ENCODE measurements at places on chromosomes 16 and 17. TPM values are rescaled to one million over a fixed set of nuclear protein-coding genes. Genes with fewer than 3 reads are reported as not detected.

KRT9 gene
- total RNA-seq, result not detected

MT4 gene
- total RNA-seq, result not detected

OR3A3 gene
- not detected for total RNA-seq

DNA sequence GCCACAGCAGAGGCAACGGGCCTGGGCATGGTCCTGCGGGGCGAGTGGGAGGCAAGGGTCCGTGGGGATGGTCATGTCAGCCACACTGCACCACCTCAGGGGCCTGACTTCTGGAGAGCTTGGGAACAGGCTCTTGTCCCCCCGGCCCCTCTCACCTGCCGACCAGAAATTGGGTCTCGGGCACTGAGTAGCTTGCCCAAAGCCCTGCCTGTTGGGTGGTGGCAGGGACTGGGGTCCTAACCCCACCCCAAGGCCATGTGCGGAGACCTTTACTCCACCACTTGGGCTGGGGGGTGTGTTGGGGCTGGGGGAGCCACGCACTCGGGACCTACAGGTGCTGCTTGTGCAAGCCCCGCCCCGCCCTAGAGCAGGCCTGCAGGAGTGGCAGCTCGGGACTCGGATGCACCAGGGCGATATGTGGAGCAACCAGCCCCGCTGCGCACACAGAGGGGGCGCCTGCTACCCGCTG, 24.2 kb upstream of the CHMP6 start:
- DNase-seq, result no peak

DNA sequence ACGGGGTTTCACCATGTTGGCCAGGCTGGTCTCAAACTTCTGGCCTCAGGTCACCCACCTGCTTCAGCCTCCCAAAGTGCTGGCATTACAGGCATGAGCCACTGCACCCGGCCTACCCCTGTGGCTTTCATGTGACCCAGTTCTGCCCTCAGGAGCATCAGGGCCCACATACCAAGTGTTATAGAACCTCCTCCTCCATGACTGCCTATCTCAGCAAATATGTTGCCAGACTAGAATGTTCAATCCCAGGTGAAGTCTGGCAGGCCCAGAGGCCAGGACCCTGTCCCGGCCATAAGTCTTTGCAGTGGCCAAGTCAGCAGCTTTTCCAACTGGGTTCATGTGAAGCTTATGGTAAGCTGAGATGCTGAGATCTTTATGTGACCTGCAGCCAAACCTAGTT, 9.8 kb upstream of the SMPD3 start:
- no peak for DNase-seq

DNA sequence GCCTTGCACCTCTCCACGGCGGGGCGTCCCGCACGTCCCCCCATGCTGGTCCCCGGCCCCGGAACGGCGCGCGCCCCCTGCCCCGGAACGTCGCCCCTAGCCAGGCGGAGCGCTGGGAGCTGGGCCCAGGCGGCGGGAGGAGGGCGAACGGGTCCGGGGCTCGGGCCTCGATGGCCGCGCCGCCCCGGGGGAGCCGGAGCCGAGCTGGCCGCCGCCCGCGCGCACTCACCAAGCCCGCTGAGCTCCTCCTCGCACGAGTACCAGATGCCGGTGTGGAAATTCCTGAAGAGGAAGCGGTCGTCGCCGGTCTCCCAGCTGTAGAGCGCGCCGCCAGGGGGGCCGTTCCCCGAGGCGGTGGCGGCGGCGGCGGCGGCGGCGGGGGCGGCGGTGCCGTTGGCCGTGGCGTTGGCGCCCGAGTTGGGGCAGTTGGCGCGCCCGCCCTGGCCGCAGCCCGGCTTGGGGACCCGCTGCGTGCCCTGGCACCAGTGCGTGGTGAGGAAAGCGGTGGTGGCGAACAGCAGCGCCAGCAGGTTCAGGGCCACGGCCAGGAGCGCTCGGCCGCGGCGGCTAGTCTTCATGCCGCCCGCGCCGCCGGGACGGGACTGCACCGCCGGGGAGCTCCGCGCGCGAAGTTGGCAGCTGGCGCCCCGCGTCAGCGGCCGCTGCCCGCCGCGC, 530 bp downstream of the GSG1L start:
- DNase-seq, result no peak

DNA sequence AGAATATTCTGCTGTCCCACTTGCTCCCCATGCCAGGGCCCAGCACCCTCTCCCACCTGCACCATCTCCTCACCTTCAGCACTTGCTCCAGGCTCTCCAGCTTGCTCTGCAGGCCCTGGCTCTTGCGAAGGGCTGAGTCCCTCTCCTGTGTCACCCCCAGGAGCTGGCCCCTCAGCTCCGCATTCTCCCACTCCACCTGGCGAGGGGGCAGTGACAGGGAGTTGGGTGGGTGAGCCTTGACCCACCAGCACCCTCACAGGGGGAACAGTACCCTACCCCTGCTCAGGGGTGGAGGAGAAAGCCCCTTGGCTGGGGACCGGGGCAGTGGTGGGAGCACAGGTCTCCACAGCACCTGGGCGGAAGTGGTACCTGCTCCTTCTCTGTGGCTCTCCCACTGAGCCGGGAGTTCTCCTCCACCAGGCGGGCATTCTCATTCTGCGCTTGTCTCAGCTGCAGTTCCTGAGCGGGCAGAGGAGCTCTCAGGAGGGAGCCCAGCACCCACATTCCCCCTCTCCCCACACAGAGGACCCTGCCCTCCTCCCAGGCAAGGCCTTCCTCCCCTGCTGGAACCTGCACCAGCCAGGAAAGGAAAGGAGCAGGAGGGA, 5.9 kb downstream of the TSPOAP1 start:
- no peak for DNase-seq

- no peak for DNase-seq
Observed at GRCh38 chr17:31415004-31415454, 23.6 kb downstream of the RAB11FIP4 start.

DNA sequence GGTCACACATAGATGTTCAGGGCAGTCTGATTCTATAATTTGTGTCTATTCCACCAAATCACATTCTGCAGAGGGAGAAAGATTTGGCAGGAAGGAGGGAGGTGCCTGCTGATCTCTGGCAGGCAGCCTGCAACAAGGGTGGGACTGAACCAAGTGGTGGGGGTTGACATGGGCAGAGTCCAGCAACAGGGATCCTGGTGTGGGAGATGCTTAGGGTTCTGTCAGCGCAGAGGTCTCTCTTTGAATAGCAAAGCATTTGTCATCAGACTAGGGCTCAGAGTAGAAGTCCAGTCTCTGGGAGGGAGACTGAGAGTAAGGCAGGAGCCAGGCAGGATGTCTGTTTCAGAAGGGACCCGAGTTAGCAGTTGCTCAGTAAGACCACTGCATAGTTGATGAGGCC, 94.6 kb downstream of the UTP18 start:
- no peak for DNase-seq

CLEC10A gene
- total RNA-seq, result 20.6 TPM

- no peak for DNase-seq
Observed at GRCh38 chr16:19389246-19389645, 28.4 kb upstream of the TMC5 start.

MT1E gene
- total RNA-seq, result 410 TPM

GRCh38 chr17:77485089-77485833, 344.5 kb downstream of the SEC14L1 start:
- DNase-seq, result no peak

DNA sequence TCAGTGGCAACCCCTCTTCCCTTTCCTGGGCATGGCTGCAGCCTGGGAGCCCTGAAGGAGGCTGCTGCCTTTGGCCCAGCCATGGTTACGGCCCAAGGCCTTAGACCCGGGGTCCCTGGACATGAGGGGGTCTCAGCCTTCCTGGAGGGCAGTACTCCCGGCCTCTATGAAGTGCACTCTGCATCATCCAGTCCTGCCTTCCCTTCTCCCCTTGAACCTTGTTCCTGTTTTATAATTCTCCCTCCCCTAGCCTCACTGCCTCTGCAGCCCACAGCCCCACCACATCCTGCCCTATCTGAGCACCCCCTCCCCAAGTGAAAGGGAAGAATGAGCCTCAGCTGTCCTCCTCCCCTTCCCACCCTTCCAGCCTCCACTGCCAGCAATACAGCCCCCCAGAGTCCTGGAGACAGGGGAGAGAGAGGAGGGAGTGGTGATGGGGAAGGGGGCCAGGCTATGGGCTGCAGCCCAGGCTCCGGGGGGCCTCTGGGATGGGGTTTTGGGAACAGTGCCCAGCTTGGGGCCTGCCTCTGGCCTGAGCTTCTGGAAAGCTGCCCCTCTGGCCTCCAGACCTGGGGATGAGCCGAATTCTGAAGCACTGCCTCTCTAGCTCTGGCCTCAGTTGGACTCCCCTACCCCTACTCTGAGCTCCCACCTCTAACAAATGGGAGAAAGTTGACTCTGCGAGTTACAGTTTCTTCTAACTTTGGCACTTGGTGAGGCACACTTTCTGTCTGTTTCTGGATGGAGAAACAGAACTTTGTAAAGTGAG, 7.6 kb downstream of the CCR7 start:
- peak; percentile 87 for DNase-seq

DNA sequence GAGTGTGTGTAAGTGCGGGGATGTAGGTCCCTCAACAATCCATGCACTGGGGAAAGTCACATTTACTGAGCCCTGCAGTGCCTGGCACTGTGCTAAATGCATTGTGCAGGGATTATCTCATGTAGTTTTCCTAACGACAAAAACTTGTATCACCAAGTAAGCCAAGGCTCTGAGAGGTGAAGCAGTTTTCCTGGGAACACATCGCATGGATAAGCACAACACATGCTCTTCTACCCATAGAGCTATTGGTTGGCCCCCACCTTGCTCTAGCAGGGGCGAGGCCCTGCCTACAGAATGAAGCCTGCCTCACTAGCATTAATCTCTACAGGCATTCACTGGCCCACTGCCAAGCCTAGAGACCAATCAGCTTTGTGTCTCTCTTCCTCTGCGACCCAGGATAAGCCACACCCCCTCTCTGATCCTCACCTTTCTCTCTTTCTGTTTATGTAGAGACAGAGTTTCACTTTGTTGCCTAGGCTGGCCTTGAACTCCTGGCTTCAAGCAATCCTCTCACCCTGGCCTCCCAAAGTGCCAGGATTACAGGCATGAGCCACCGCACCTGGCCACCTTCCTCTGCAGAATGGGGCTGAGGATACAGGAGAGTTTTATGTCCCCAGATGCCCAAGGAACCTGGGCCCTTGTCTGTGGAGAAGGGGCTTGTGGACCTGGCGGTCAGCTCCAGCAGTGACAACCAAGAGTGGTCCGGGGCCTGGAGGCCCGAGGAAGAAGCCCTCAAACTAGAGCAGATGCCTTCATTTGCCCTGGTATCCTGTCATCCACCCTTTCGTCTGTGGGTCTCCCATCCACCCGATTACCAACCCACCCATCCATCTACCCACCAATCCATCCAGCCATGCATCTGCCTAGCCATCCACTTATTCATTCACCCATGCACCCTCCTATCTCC, 12.8 kb downstream of the CDH16 start:
- DNase-seq, result no peak

CD300C gene
- 4.1 TPM for total RNA-seq

DNA sequence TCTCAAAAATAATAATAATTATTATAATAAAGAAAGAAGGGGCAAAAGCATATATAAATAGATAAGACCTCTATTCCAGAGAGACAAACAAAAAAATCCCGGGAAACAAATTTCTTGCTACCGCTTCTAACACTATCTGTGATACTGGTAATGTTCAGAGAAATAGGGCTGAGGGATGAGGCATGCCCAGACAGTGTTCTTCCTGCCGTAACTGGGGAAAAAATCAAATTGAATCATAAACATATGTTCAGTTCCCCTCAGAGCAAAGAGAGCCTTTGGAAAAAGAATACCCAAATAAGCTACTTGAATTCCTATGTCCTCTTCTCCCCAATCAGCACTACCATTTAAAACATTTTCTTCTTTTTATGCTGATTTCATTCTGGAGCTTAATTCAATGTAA, 688.0 kb downstream of the KCNJ2 start:
- no peak for DNase-seq

DNA sequence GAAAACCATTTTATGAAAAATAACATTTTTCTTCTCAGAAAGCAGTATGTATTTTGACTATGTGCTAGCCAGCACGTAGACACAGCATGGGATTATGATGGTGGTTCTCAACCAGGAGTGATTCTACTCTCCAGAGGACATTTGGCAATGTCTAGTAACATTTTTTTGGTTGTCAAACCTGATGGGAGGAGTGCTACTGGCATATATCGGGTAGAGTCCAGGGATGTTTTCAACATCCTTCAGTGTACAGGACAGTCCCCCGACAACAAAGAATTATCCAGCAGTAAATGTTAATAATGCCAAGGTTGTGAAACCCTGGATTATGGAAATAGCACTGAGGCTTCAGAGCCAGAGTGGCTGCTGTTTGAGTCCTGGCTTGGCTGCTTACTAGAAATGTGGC, 27.7 kb downstream of the AP2B1 start:
- DNase-seq, result no peak

GRCh38 chr17:72604518-72604917, 483.7 kb downstream of the SOX9 start:
- DNase-seq, result no peak

PIK3R6 gene
- 1.6 TPM for total RNA-seq

DNA sequence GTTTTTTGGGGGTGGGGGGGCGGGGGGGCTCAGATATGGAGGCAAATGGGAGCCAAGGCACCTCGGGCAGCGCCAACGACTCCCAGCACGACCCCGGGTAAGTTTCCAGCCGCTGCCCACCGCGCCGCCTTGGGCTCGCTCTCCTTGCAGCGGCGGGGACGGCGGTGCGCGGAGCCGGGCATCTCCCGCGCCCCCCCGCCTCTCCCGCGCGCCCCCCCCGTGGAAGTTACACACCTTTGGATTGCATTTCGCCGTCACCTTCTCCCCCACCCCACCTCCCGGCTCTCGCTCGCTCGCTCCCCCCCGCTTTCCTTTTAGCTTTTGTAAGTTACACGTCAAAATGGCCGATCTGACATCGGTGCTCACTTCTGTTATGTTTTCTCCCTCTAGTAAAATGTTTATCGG, 387 bp downstream of the MSI2 start:
- DNase-seq, result no peak

- no peak for DNase-seq
Observed at GRCh38 chr17:10305398-10305797, 67.4 kb downstream of the MYH13 start.

JPH3 gene
- total RNA-seq, result 0.16 TPM

DNA sequence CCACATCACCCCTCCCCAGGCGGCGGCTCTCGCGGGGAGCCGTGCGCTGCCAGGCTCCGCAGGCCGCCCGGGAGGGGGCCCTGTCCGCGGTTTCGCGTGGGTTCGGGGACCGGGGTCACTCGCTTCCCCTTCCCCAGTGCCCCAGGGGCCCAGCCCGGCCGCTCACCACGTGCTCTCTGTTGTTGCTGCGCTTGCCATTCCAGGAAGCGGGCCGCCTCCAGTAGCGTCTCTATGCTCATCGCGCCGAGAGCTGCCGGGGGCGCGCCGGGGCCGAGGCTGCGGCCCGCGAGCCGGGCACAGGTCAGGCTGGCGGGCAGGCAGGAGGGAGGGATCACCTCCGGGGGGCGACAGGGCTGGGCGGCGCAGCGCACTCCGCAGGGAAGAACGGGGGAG, 390 bp downstream of the MNT start:
- DNase-seq, result no peak

ZG16B gene
- total RNA-seq, result not detected

CHD9NB gene
- 0.48 TPM for total RNA-seq

- DNase-seq, result no peak
Observed at GRCh38 chr17:10798332-10798749, 5.6 kb downstream of the TMEM238L start.
